ENCODE measurements at places on chromosomes 6 and 20. TPM values are rescaled to one million over a fixed set of nuclear protein-coding genes. Genes with fewer than 3 reads are reported as not detected.
A peak's percentile ranks its signal among the peaks of the same experiment; 100 is the strongest.

AVP gene
- polyA plus RNA-seq, result not detected

GDAP1L1 gene
- 0.29 TPM for polyA plus RNA-seq

C20orf202 gene
- 0.09 TPM for polyA plus RNA-seq

PPP1R3G gene
- polyA plus RNA-seq, result 5.1 TPM

C20orf96 gene
- 6.4 TPM for polyA plus RNA-seq

TNF gene
- polyA plus RNA-seq, result 0.29 TPM

HS3ST5 gene
- polyA plus RNA-seq, result 1.1 TPM

MACROD2 gene
- polyA plus RNA-seq, result 3.0 TPM

ADGRG6 gene
- 6.6 TPM for polyA plus RNA-seq

- no peak for DNase-seq
Observed at GRCh38 chr6:129683601-129684322, 26.2 kb downstream of the ARHGAP18 start.

- DNase-seq, result no peak
Observed at GRCh38 chr6:138885156-138885819, 89.4 kb downstream of the ECT2L start.

DNA sequence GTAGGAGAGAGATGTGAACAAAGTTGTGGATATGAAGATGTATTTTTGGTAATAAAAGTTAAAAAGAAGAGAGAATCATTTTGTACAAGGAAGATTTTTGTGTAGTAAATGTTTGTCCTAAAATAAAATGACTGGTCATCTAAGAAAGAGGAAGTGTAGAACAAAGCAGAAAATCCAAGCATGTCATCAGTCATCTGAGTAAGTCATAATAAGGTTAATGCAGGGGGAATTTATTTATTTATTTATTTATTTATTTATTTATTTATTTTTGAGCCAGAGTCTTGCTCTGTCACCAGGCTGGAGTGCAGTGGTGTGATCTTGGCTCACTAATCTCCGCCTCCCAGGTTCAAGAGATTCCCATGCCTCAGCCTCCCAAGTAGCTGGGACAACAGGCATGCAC is 15.7 kb upstream of the CGA start:
- no peak for DNase-seq

DNA sequence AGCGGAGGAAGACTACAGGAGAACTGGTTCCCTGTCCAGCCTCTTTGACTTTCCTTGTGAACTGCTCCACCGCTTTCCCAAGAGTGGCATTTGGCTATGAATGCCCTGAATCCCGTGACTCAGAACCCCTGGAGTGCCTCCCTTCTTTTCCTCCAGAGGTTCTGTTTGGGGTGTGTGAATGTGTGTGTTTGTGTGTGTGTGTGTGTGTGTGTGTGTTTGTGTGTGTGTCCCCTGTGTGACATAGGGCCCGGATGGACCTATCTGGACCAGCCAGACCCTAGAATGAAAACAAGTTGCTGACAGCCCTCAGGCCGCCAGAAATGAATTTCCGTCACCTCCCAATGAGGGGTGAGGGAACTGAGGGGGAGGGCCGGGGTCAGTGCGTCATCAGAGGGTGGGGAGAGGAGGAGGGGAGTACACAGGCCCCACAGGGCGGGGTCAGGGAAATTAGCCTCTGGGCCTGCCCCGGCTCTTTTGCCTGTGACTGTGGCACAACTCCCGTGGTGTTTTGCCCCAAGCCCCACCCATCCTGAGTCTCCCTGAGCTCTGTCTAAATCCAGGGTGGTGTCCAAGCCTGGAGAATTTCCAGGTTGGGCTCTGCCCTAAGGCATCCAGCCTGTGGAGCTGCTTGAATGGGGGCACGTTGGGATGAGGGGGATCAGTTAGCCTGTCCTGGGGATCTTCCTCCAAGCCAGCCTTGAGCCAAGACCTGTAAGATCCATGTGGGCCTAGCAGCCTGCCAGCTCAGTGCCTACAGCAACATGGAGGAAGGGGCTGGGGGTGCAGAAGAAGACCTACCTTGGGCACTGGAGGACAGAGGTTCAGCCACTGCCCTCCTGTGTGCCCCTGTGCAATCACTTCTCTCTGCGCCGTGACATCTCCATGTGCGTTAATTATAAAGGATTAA is 15.2 kb upstream of the MRPS18A start:
- peak; percentile 81 for DNase-seq

GRCh38 chr6:137861550-137862337 is 5.3 kb upstream of the TNFAIP3 start:
- DNase-seq, result no peak

DNA sequence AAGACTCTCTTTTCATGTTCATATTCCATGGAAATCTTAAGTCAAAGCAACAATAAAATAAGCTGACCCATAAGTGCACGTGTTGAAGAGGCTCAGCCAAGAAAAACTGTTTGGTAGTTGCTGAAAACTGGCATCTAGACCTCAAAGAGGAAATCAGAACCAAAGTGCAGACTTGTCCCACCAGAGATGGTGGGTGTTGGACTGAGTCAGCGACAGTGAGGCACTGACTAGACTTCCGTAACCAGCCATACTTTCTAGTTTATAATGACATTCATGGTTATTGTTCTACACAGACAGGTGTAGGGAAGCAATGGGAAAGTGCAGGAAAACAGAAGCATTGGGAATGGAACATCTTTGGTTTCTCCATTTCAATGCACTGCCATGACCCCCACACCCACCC is 175.7 kb upstream of the AGPAT4 start:
- no peak for DNase-seq

- DNase-seq, result no peak
Observed at GRCh38 chr6:133277900-133278545, 36.9 kb downstream of the EYA4 start.

GRCh38 chr6:7175462-7175861 is 67.7 kb downstream of the RREB1 start:
- no peak for DNase-seq

GRCh38 chr20:57655809-57656155 is 35.6 kb upstream of the ZBP1 start:
- no peak for DNase-seq

- no peak for DNase-seq
Observed at GRCh38 chr6:15656145-15656544, 6.7 kb downstream of the DTNBP1 start.

DNA sequence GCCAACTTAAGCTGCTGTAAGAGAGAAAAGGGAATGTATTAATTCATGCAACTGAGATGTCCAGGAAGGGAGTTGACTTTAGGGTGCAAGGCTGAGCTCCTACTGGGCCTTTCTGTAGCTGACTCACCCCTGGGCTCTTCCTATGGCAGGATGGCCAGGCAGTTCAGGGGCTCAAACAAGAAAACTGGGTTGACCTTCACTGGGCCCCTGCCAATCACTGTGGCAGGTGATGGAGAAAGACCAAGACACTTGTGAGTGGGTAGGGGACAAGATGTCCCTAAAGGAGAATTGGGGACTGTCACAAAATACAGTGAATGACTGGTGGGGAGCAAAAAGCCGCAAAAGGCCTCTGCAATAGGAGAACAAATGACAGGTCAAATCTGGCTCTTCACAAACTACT is 21.5 kb upstream of the RALGAPA2 start:
- no peak for DNase-seq

GRCh38 chr6:30304002-30304401 is 22.7 kb upstream of the TRIM39 start:
- DNase-seq, result no peak

DNA sequence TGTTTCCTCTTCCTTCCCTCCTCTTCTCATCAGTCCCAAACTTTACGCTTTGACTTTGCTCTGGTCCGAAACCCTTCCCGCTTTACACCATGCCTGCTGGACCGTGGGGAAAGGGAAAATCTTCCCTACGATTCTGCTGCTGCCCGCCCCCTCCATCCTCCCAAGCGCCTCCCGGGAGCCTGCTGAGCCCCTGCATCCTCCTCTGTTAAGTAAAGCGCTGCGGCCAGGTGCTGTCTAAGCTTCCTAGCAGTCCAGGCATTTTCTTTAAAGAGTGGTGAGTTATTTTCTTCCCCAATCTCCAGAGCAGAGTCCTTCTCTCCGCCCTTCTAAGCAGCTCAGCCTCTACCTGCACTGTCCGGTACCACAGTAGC is 376.3 kb downstream of the RNGTT start:
- DNase-seq, result no peak

GRCh38 chr20:50866036-50866685 is 65.1 kb downstream of the ADNP start:
- DNase-seq, result no peak

- no peak for DNase-seq
Observed at GRCh38 chr20:50267041-50267865, 76.6 kb downstream of the CEBPB start.

- no peak for DNase-seq
Observed at GRCh38 chr6:150029276-150029675, 3.9 kb upstream of the RAET1L start.

- DNase-seq, result no peak
Observed at GRCh38 chr20:47865912-47866311, 80.6 kb upstream of the SULF2 start.

DNA sequence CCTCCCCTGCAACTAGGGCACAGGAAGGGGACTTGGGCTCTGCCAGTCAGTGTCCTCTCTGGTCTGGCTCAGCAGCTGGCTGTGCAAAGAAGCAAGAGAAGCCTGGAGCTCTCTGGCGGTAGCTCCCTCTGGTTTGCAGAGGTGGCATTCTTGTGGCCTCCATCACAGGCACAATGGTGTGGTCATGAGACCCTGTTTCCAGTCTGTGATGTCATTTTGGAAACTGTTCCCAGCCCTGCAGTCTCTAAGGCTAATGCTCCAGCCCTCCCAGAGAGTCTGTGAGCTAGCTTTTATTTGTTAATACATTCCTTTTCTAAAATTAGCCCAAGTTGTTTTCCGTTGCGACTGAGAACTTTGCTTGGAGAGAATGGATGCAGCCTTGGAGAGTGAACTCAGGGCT is 69.5 kb upstream of the FOXQ1 start:
- no peak for DNase-seq

DNA sequence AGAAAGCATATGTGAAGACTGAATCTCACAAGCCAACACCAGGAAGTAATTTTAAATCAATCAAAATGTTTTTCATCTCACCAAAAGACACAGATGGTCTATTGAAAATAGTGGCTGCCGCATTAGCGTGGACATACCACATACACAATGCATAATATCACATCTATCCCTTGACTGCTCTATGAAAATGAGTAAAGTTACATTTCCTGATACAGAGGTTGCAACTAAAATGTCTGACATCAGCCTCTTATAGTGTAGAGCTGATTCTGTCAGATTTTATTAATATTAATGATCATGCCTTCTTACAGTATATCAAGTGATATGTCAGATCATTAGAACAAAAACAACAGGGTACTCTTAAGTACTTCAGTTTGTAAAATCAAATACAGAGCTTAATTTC is 339.8 kb upstream of the EPHA7 start:
- DNase-seq, result no peak

- no peak for DNase-seq
Observed at GRCh38 chr6:131727868-131728267, 17.1 kb upstream of the CTAGE9 start.

DNA sequence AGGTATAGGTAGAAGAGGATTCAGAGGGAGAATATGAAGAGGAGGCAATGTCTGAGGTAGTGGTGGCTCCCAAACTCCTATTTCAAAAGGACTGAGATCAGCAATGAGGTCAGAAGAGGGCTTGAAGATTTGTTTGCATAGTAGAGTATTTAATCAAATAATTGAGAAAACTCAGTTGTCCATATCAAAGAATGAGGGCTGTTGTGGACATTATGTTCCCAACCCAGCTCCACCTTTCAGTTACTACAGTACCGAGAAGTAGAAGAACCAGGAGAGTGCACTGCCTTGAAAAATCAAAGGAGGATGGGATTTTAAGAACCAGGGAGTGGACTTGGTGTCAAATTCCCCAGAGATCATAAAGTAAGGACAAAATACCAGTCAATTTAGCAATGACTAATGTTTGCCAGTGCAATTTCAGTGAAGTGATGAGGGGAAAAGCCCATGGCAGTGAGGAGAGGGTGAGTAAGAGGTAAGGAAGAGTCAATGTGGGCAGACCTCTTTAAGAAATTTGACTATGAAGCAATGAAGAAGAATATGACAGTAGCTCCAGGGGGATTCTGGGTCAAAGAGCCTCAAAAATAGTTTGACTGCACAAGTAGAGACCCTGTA is 382.4 kb downstream of the PKHD1 start:
- DNase-seq, result no peak

DNA sequence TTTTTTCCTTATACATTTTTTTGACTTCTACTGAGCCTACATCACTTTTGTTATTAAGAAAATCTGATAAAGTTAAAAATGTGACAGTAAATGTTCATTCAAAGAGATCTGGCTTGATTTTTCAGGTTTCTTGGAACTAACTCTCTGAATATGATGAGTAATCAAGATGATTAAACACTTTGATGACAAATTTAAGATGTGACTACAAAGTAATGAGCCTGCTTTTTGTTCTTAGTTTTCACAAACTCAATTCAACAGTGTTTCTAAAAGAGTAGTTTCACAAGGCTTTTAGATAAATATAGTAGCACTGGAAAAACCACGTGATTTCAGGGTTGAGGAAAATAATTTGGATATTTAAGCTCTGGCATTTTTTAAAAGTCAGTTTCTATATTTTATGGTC is 37.9 kb upstream of the HDDC2 start:
- no peak for DNase-seq

DNA sequence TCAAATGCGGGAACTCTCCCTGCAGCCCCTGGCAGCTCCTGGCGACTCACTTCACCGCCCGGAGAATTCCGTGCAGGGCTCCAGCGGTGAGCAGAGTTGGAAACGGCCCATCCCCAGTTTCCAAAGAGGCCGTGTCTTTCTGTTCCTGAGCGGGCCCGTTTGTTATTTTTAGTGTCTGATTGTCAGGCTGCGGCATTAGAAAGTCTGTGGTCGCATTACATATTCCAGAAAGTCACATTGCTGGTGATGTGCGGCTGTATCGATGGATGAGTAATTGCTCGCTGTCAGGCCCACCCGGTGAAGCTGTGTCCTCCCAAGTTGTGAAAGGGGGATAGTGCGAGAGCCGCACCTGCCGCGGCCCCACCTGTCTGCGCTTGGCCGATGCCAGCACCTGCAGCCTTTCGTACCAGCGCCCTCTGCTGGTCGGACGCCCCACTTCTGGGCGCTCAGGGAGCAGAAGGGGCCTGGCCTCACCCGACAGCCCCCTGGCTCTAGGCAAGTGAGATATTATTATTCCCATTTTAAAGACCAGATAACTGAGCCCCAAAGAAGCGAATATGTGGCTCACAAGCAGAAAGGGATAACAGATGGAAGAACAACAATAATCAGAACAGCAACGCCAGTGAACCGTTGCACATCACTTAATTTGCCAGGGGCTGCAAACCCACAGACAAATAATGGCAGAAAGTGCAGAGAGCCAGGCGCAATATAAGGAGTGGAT is 244.9 kb downstream of the TSHZ2 start:
- no peak for DNase-seq

DNA sequence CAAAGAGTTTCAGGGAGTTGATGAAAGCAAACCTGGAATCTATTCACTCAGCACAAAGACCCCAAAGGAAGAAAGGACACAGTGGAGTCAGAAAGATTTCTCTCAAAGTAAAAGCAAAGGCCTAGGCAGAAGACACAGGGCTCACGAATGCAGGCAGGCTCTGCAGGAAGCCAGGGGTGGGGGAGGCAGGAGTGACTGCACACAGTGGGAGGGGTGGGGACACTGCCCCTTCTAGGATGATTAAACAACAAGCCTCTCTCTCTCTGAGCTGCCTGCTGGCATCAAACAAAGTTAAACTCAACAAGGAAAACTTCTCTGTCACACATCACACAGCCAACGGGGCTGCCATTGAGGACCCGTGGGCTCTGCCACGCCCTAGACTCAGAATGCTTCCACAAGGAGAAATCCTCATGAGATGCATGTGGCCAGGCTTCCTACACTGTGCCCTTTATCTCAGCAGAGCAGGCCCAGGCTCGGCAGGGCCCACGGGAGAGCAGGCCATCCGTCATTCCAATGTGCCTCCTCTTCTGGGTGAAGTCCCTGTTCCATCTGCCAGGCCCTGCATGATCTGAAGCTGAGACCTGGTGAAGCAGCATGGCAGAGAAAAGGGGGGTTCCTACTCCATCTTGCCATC is 70.1 kb downstream of the RAMACL start:
- DNase-seq, result no peak

All from urinary bladder (tissue), 4 donors.